Stimulated activated CD8-positive, alpha-beta memory T cell treated with anti-CD3 and anti-CD28 coated beads, Interleukin-7, amount 100 ng/mL, for 1 hour (primary cell): ENCODE measurements at places on chromosomes 2 and 18.

- DNase-seq: no peak
Measured at GRCh38 chr2:215360596-215360995, 48.7 kb downstream of the ATIC start.

DNA sequence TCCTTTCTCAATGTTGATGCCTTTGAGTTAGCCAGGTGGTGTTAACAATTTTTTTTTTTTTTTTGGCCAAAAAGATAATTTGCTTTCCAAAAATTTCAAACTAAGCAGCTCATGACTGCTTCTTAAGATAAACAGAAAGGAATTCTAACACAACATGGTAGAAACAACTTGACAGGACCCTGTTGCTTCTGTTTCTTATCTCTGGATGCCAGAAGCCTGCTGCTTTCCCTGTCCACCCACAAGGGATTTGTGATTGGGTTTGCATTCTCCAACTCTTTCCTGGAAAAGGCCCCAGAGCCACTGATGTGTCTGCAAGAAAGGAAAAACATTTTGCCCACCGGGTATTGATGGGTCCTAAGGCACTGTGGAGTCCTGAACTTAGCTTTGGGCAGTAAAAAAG lies 217.2 kb upstream of the PKDCC start:
- no peak for DNase-seq

GRCh38 chr18:23752796-23753195 lies 63.5 kb downstream of the LAMA3 start:
- no peak for DNase-seq

DNA sequence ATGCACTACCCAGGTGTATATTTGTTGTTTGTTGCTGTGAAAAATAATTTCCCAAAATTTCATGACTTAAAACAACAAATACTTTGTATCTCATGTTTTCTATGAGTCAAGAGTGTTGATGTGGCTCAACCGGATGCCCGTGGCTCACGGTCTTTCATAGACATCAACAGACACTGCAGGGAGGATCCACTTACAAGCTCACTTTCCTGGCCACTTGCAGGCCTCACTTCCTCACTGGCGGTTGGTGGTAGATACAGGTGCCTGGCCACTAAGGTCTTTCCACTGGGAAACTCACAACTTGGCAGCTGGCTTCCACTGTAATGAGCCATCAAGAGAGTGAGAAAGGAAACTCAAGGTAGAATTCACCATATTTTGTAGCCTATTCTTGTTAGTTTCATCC lies 662.9 kb downstream of the IRS1 start:
- DNase-seq: no peak

DNA sequence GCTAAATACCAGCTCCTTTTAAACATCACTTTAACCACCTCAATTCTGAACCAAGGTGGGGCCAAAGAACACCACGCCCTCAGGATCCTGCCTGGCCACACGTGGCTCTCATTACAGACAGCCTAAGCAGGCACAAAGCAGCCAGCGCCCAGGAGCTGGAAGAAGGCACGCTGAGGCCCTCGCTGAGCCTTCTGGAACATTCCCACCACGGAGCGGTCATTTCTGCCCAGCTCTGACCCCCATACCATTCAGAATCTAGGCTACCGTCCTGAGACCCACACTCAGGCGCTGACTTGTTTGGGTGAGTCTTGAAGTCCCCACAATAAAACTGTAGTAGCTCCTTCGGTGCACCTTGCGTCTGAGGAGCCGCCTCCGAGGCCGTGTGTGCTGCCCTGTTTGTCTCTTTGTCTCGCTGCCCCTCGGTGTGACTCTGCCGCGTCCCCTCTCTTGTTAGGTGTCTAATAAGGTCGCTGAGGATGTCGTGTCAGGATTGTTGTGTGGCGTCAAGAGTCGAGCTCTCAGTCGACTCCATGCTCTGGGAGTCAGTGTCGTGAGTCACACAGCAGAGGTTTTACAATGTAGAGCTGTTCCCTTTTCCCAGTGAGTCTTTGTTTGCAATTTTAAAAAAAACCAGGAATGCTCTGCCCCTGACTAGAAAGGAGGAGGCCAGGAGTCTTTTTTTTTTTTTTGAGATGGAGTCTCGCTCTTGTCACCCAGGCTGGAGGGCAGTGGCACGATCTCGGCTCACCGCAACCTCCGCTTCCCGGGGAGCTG lies 242.4 kb downstream of the KLHL29 start:
- no peak for DNase-seq

DNA sequence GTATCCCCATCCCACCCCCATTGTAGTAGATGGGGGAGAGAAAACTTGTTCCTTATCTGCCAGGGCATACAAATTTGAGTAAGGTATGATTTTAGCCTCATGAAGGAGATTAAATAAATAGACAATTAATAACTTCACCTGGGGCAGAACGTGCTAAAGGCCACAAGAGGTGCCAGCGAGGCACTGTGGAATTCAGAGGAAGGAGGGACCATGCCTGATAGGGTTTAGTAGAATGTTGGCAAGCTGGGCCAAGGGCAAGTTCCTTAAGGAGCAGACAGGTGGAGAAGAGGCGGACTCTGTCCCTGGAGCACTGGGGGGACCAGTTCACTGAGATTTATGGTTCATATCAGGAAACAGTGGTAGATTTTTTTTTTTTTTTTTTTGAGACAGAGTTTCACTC lies 22.5 kb downstream of the STAMBP start:
- no peak for DNase-seq

GRCh38 chr2:68320118-68320641 lies 431 bp upstream of the CNRIP1 start:
- no peak for DNase-seq

GRCh38 chr2:181394741-181395437 lies 62.3 kb upstream of the ITGA4 start:
- no peak for DNase-seq

- DNase-seq: no peak
Measured at GRCh38 chr2:43221124-43221762, 5.2 kb downstream of the ZFP36L2 start.

GRCh38 chr2:234399451-234400246 lies 97.2 kb downstream of the ARL4C start:
- DNase-seq: no peak

DNA sequence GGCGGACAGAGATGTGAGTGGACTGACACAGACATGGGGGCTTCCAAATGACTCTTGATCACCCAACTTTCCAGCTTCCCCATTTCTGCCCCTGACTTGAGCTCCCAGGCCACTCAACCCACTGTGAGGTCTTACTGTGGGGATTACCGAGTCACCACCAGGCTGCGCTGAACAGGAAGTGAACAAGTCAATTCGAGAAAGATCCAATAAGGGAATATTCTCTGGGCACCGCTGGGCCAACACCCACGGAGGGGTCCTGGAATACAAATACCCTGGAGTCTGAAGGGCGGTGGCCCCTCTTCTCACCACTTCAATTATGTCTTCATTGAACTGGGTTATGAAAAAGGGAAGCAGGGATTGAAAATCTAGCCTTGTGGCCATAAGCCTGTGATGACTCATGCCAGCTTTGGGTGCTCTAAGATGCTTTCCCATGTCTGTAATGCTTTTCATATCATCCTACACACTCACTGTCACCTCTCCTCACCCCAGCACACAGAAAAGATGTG lies 37.7 kb downstream of the BCL11A start:
- DNase-seq: no peak

GRCh38 chr2:2484301-2484700 lies 153.2 kb upstream of the MYT1L start:
- no peak for DNase-seq

GRCh38 chr18:51194604-51195003 lies 2.9 kb downstream of the MEX3C start:
- no peak for DNase-seq

- DNase-seq: no peak
Measured at GRCh38 chr18:12837747-12838146, 46.3 kb downstream of the PTPN2 start.

GRCh38 chr2:177433402-177433801 lies 40.8 kb downstream of the AGPS start:
- no peak for DNase-seq

DNA sequence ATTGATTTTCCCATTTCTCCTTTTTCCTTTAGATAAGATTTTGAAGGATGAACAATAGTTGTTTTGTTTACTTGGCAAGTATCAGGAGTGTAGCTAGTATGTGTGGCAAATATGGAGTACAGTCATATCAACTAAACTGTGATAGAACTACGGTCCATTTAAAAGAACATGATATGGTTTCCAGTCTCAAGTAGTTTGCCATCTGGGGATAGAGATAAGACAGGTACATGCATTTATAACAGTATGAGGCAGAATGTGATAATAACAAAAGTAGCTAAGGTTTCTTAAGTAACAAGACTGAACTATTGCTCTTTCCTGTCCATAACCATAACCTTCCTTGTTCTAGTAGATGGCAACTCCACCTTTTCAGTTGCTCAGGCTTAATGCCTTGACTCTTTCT lies 75.6 kb upstream of the TACR1 start:
- no peak for DNase-seq

DNA sequence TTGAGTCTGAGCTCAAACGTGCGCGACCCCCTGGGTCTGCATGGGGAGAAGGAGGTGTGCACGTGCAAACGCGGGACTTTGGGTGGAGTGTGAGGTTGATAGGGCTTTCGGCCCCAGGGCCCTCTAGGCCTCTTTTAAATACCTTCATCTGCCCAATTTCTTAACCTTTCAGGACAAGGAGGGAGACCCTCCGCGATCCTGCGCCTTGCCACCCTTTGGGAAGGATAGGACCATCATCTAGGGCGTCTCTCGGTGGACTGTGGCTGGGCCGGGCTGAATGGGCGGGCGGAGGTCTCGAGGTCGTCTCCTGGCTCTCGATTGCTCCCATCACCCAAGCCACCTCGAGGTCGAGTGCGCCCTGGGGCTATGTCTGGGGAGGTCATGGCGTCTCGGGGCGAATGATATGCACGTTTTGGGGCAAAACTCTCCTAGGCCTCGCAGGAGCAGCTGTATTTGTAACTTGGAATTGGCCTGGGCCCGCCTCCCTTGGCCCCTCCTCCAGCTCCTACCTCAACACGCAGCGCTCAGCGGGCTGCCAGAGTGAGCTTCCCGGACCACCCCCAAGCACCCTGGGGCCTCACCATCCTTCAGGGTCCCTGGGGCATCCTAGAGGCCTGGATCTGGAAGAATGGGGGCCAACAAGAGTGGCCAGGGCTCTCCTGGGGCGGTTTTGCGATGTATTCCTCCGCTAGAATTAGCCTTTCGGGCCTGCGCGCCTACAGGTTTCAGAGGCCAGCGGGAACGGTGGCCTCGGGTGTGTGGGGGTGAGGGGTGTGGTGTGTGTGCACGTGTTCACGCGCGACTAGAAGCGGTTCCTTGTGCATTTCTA lies 8.7 kb upstream of the SIX3 start:
- no peak for DNase-seq

GRCh38 chr2:119366161-119366648 lies 429 bp downstream of the C2orf76 start:
- DNase-seq: no peak

GRCh38 chr2:19072161-19072560 lies 286.3 kb downstream of the OSR1 start:
- no peak for DNase-seq

- DNase-seq: no peak
Measured at GRCh38 chr18:78526275-78526674, 453.3 kb upstream of the SALL3 start.

DNA sequence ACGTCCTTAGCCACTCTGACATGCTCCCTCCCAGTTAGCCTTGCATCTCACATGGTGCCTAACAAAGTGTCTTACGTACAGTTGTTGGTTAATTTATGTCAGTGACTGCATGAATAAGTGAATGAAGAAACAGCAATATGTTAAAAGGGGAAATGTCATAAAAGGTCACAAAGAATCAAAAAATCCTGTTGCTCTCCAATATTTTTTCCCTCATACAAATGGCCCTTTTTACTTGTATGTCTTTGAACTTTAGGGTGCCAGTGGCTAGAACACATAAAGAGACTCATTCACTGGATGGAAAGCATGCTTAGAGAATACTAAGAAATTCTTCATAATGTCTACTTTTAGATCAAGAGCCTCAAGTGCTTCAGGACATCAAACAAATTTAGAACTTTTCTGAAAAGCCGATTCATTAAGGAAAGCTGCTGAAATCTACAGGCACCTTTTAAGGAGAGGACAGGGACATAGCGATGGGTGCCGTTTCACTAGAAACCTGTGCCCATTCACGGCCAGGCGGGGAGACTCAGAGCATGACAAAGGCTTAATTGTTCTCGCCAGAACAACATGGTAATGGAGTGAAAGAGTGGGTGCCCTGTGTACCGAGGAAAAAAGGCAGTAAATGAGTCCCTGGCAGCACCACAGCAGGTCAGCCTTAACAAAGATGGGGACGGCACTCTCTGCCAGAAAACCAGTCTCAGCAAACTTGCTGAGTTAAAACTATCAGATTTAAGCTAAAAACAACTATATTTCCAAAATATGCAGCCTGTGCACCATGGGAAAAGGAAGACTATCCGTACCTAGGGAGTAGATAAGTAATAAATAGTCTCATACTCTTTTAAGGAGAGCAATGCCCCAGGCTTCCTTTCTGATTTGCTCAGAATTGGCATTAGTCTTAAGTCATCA lies 71.6 kb upstream of the SPTBN1 start:
- no peak for DNase-seq

DNA sequence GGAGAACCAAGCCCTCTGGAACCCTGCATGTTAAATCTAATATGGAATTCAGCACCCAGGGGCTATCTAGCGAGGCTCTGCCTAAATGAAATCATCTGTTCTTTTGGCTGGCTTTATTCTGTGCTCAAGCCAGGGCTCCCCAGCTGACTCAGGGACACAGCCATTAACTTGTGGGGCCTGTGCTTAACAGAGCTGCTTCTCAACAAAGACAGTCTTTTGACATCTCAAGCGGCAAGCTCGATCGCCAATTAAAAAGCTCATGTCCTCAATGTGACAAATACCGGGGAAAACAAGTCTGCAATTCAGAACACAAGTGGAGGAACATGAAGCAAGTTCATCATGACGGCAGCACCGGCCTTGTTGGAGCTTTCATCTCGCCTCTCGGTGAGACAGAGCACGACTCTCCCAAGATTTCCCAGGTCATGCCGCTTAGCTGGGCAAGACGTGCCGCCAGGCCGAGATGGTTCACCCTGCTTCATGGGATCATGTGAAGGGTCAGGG lies 64.9 kb downstream of the KLHL29 start:
- no peak for DNase-seq

DNA sequence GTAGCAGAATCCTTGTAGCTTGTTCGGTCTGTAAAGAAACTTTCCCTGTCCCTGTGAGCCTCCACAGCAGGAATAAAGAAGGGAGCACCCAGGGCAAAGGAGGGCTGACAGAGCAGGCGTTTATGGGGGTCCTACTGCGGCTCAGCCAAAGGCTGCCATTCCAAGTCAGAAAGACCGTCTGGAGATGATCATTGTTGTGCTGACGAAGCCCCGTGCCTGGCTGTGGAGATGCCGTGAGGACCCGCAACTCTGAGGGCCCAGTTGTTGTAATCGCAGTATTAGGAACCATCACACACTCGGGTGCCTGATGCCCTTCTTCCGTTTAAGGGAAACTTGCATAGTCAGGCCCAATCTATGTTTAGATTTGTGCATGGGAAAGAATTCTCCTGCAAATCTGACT lies 16.9 kb upstream of the VWA3B start:
- no peak for DNase-seq

GRCh38 chr2:105928563-105928962 lies 183.9 kb downstream of the NCK2 start:
- DNase-seq: no peak
